ENCODE measurements at places on chromosomes 16 and 17.

GRCh38 chr17:42519546-42520491, 16.2 kb upstream of the NAGLU start:
- no peak for DNase-seq

GRCh38 chr17:72267601-72268000, 146.8 kb downstream of the SOX9 start:
- DNase-seq: no peak

DNA sequence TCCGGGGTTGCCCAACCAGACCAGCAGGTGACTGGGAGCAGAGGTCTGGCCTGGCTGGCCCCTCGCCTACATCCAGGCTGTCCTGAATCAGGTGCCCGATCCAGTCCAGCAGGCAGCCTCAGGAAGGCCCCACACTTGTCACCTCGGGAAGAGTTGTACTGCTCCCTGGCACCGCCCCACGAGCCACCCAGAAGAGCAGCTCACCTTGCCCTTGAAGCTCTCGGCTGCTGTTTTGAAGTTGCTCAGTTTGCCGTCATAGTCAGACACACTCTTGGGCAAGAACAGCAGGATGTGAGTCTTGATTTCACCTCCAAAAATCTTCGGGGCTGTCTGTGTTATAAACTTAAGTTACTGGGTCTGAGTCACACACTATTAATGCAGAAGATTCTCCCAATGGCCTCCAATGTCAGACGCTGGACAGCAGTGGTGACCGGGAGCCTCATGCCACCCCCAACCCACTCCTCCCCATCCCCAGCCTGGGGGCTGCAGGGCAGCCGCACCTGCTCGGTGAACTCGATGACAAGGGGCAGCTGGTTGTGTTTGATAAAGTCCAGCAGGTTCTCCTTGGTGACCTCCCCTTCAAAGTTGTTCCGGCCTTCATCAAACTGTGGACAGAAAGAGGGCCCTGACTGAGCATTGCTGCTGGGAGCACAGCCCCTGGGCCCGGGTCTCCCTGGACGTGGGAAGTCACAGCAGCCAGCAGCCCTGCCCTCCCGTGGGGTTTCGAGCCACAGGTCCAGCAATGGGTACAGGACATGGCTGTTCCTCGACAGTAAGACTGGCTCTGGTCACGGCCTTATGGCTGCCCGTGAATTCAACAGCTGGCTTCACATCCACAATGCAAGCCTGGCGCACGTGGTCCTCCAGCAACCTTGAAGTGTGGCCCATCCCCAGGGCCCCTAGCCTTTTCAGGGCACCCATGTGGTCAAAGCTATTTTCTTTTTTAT, 12.2 kb upstream of the PPP1R27 start:
- no peak for DNase-seq

DNA sequence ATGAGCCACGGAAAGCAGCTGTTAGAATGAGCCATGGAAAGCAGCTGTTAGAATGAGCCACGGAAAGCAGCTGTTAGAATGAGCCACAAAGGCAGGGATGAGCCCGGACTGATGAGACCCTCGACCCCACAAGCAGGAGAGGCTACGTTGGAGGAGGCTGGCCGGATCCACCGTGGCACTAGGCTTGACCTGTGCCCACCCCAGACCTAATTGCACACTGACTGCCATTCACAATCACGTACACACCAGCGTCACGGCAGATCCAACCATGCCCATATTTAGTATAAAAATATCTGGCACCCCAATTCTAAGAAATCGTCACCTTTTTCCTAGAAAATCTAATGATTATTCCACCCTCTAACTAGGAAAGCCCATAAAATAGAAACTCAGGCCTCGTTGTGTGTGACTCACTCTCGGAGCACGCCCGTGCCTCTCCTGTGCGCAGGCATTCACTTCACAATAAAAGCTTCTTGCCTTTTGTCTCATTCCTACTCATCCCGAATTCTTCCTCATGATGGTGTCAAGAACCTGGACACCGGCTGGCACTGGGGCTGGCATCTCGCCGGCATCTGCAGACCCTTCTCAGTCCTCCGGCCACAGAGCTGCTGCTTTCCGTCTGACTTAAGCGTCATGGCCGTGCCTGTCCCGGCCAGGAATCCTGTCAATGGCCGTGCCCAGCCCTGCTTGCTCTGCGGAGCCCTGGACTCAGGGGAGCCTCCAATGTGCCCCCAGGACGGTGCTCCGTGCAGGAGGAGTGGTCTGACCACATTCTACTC, 5.5 kb upstream of the SECTM1 start:
- DNase-seq: no peak

DNA sequence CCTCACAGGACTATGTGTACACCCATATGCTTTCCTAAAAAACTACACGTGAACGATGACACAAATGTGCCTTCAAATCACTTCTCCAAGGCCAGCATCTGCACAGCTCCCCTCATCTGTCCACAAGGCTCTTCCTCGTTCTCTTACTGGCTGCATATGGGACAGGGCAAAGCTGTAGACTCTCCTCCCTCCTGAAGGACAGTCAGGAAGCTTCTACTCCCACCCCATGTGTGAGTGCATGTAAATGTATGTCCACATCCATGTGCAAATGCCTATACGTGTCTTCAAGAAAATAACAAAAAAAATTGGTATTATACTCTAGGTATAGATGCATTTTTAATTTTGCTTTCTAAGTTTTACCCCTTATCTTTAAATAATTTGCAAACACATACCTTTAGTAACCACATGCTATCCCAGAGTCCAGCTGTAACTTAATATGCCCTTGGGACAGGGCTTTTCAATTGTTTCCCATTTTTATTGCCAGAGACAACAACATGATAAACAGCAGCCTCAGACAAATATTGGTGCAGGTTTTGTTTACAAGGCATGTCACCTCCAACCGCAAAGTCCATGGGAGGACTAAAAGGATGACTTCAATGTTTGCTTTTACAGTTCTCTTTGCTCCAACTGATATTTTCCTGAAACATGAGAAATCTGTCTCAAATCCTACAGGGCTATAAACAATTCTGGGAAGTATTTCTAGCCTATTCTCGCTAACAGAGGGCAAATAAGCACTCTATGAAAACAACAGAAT, 31.6 kb upstream of the FAAP100 start:
- DNase-seq: no peak

GRCh38 chr17:4534515-4534914, 20.7 kb downstream of the MYBBP1A start:
- DNase-seq: no peak

Measured in activated naive CD8-positive, alpha-beta T cell treated with anti-CD3 and anti-CD28 coated beads, Interleukin-2, amount 50 U/mL, for 16 hours (primary cell).